ENCODE measurements at places on chromosomes 7 and 10.

DNA sequence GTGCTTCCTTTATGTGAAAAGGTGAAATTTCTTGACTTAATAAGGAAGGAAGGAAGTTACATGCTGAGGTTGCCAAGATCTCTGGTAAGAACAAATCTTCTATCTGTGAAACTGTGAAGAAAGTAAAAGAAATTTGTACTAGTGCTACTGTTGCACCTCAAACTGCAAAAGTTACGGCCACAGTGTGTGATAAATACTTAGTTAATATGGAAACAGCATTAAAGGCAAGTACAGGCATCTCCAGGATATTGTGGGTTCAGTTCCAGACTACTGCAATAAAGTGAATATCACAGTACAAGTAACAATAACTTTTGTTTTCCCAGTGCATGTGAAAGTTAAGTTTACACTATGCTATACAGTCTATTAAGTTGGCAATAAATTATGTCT, 22.8 kb upstream of the ZNF282 start:
- no peak for DNase-seq

- DNase-seq: no peak
These were observed 24.5 kb downstream of the BLVRA start for GRCh38 chr7:43782768-43783555.

- DNase-seq: no peak
These were observed 14.0 kb downstream of the PTF1A start for GRCh38 chr10:23205972-23206642.

DNA sequence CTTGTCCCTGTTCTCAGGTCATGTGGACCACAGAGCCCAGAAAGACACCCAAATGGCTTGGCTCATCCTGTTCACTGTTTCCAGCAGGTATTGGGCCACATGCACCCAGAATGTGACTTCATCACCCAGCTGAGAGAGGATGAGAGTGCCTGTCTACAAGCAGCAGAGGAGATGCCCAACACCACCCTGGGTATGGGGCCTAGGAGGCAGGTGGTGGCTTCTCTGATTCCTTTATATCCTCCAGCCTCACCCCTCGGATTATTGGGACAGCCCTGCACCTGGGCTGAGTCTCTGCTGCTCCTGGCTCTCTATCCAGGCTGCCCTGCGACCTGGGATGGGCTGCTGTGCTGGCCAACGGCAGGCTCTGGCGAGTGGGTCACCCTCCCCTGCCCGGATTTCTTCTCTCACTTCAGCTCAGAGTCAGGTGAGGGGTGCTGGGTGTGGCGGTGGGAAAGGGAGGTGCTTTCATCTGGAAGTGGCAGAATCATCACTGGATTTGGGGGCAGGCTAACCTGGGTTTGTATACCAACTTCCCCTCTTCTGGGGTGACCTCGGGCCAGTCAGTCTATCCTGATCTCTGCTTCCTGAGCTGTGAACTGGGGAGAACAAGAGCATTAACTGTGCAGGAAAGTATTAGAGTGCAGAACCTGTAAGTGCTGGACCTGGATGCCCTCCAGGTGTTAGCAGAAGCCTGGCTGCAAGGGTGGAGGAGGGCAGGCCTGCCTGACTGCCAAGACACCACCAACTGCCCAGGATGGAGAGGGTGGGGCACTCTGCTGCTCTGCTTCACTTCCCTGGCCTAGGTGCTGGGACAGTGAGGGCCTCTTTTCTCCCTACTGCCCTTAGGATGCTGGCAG, 5.2 kb downstream of the GHRHR start:
- no peak for DNase-seq

- DNase-seq: no peak
These were observed 135.7 kb downstream of the PKD1L1 start for GRCh38 chr7:47812429-47813136.

- DNase-seq: no peak
These were observed 59.0 kb downstream of the IKZF1 start for GRCh38 chr7:50363327-50364060.

GRCh38 chr10:89162596-89162995, 44.5 kb downstream of the CH25H start:
- no peak for DNase-seq

- no peak for DNase-seq
These were observed 23.9 kb upstream of the HDAC9 start for GRCh38 chr7:18471476-18472160.

DNA sequence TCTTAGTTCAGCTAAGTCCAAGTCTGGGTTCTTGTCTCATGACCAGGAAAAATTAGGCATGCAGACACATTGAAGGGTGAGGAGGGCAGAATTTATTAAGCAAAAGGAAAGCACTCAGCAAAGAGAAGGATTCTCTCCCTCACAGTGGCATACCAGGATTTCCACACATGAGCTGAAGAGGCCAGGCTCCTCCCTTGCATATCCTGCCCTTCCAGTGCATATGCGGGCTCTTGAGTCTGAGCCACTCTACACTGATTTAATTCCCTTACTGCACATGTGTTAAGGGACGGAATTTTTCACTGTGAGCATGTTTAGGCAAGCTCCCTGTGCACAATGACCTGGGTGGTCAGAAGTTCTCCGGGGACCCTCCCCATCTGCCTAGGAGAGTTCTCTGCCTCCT, 652.7 kb upstream of the POM121L12 start:
- no peak for DNase-seq

DNA sequence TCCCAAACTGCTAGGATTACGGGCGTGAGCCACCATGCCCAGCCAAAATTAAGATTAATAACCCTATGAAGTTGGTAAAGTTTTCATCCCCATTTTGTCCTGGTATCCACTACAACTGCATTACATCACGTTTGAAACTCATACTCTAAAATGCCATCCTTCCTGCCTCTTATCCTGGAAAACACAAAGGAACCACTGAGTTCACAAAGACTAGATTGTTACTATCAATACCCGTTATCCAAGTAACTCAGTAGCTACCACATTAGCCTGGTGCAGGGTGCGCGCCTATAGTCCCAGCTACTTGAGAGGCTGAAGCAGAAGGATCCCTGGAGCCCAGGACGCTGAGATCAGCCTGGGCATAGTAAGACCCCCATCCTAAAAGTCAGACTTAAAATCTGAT, 63.5 kb upstream of the ANAPC16 start:
- DNase-seq: no peak

DNA sequence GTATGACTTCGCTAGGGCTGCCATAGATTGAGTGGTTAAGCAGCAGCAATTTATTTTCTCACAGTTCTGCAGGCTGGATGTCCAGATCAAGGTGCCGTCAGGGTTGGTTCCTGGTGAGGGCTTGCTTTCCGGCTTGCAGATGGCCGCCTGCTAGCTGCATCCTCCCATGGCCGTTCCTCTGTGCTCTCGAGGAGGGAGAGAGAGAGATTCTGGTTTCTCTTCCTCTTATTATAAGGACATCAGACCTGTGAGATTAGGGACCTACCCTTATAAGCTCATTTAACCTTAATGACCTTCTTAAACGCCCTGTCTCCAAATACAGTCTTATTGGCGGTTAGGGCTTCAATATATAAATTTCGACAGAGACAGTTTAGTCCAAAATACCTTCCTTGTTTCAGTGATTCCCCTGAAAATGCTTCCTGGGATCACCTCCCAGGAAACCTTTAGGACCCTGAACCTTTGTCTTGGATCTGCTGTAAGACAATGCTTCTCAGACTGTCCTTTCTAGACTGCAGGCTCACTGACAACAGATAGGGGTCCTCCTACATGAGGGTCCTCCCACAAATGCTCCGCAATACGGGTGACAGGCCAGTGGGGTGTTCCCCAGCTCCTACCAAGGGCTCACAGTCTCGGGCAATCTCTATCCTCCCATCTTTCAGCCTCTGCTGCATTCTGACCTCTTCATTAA, 82.5 kb upstream of the BAIAP2L1 start:
- DNase-seq: no peak

DNA sequence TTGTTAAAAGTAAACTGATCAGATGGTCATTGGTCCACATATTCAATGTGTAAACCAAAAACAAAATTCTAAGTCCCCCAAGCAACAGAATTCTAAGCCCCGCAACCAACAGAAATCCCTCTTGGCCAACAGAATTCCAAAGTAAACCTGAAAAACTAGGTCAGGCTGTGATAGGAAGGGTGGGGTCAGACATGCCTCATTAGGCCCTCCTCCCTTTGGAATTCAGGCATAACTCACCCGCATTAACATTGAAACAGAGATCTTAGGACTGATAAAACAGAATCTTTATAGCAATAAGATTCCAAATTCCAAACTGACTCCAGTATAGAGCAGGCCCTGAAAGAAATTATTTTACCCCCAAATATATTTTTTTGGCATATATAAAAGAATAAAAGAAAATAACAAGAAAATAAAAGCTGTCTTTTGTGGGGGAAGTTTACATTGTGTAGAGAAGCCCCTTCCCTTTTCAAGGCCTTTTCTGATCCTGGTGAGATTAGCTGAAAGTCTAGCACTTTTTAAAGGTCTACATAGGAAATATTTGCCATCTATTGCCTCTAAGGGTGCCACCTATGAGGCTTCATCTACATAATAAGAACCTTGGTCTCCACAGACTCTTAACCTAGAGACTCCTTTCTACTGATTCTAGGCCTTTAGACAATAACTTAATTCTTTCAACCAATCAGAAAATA, 30.5 kb downstream of the GNAT3 start:
- no peak for DNase-seq
